PC-3 (cell line): ENCODE measurements at places on chromosomes 1 and 21. TPM values are rescaled to one million over a fixed set of nuclear protein-coding genes. Genes with fewer than 3 reads are reported as not detected.

GPR157 gene
- total RNA-seq, result 7.3 and 7.9 TPM in 2 replicates

SLC30A2 gene
- 0.07 TPM in 1 of 2 replicates, not detected in the other for total RNA-seq

CACNA1S gene
- total RNA-seq, result not detected in 2 replicates

GJA5 gene
- 1.1 and 2.0 TPM in 2 replicates for total RNA-seq

HSD3B1 gene
- not detected in 2 replicates for total RNA-seq

LRRC8B gene
- 8.4 and 12.3 TPM in 2 replicates for total RNA-seq

OR10J1 gene
- total RNA-seq, result not detected in 2 replicates

GJA9 gene
- 0.35 TPM in 1 of 2 replicates, not detected in the other for total RNA-seq

DDAH1 gene
- 65.9 and 68.2 TPM in 2 replicates for total RNA-seq

ENTREP3 gene
- total RNA-seq, result 30.9 and 54.7 TPM in 2 replicates
